ENCODE measurements at places on chromosomes 2 and 18.

- DNase-seq, result no peak
Measured at GRCh38 chr2:113225263-113226259, 51.8 kb downstream of the PSD4 start.

GRCh38 chr2:120586507-120587278, 149.0 kb upstream of the GLI2 start:
- DNase-seq, result no peak

DNA sequence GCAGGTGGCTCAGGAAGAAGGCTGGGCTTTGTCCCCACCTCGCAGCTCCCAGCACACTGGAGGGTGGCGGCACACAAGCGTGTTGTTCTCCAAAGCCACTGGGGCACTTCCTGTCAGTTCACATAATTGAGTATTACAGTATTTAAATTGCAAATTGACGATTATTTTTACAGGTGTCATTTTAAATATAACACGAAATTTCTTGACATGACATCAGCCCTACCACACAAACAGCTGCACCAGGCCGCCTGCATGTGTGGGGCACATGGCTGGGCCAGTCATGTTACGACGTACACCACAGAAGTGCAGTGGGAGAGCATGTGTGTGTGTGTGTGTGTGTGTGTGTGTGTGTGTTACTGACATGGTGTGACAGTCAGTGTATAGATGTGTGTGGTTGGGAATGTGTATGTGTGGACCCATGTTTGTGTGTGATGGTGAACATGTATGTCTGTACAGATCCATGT, 155.6 kb downstream of the TTC32 start:
- DNase-seq, result no peak

GRCh38 chr18:22001912-22002487, 167.4 kb upstream of the GATA6 start:
- DNase-seq, result no peak

DNA sequence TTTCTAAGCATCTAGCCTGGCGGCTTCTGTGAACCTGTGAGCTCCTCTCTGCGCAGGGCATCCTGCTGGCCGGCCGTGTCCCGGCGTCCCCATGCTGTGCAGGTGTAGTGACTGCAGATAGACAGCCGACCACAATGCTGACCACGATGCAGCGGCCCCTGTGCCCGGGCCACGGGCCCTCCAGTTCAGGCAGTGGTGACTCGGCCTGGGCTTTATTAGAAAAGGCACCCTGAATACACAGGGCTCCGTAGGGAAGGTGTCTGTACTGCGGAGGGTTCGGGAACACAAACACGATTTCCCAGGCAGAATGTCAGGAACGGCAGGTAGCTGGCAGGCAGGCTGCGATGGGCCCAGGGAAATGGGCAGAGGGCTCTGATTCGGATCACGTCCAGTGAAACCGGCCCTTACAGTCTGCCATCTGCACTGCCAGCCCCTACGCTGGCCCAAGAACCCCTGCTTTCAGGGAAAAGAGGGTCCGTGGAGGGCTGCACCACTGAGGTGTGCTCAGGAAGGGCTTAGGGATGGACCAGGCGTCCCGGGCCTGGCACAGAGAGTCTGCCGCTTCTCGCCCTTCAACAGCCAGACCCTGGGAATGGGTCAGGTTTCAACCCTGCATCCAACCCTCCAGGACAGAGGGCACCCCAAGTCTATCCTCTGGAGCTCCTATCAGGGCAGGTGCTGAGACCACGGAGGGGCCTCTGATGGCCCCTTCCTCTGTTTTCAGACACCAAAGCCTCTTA, 196.5 kb downstream of the HDAC4 start:
- DNase-seq, result no peak

DNA sequence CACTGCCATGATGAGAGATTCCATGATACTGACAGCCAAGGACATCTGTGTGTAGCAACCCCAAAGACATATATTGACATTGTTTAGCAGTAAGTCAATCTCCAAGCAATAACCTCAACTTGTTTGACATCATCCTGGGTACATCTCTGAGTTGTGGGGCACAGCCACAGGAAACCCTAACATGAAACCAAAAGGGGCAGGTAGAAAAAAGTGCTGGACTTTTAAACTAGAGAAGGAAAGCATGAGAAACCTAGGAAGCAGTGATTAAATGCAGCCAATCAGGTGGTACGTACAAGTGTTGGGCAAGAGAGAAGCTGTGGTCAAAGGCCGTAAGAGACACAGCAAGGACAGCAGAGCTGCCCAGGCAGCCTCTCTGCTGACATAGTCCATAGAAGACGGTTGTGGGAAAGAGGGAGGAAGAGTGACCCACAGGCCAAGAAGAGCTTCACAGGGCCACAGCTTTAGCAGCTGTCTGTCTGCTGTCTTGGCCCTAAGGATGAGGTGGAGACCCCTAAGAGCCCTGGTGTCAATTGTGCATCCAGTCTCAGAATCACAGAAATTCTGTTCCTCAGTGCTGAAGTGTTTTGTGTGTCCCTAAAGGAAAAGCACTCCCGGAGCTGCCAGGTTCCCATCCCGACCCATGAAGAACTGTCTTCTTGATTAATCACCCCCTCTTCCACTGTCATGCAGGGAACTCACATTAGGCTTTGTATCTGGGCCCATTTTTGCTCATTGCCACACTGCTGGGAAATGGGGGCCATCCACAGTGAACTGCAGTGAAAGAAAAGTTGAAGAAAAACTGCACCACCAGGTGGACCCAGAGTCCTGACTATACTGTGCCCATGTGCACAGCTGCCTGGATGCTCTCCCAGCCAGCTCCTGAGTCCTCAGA, 25.4 kb upstream of the CHN1 start:
- DNase-seq, result peak; percentile 17

GRCh38 chr18:7207366-7207915, 23.4 kb upstream of the LRRC30 start:
- DNase-seq, result no peak

DNA sequence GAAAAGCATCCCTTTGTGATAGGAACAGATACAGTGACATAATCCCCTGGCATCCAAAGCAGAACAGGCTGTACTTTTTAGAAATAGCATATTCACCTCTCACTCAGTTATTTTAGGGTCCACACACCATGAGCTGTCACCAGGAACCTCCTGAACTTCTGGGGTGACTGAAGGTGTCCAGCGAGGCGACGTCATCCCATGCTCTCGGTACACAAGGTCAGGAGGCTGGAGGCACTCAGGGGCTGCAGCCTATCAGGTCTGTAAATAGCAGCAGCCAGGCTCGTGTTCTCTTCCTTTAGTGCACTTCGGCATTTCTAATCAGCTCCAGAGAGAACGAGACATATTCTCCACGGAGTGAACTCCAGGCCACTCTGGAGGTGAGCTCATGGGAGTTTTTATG, 98.3 kb downstream of the GATA6 start:
- no peak for DNase-seq

- no peak for DNase-seq
Measured at GRCh38 chr2:70503896-70504295, 49.7 kb downstream of the TGFA start.

DNA sequence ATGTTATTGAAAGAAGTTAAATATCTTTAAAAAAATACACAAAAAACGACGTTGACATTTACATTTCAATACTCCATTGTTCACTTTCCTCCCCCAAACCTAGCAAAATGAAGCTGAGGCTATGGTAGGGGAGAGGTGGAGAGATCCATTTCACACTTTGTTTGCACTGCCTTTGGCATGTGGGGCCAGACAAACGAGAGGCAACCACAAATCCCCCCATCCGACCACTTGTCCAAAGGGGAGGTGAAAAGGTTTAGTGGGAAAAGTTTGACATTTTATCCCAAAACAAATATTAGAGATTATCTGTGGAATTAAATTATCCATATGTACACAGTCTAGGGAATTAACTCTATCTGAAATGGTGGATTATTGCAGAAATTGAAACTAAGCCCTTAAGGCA, 261.7 kb upstream of the FIGN start:
- no peak for DNase-seq

- no peak for DNase-seq
Measured at GRCh38 chr2:43174368-43174916, 52.0 kb downstream of the ZFP36L2 start.

- no peak for DNase-seq
Measured at GRCh38 chr2:212547716-212548454, 9.3 kb upstream of the ERBB4 start.

DNA sequence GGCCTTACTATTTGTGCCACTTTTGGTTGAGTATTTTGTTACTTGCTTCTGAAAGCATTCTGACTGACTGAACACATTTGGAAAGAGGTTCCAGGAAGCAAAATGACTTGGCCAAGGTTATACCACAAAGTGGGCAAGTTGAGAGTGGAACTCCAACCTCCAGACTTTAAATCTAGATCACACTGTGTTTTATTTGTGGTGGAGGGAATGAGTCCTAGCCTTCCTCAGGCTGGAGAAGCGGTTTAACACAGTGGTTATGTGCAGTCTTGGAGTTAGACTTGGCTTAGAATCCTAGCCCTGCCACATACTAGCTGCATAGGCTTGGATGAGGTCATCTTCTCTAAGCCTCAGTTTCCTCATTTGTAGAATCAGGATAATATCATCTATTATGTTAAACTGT, 33.4 kb downstream of the PLEKHM3 start:
- no peak for DNase-seq

- DNase-seq, result no peak
Measured at GRCh38 chr2:222939208-222939856, 78.5 kb downstream of the ACSL3 start.

DNA sequence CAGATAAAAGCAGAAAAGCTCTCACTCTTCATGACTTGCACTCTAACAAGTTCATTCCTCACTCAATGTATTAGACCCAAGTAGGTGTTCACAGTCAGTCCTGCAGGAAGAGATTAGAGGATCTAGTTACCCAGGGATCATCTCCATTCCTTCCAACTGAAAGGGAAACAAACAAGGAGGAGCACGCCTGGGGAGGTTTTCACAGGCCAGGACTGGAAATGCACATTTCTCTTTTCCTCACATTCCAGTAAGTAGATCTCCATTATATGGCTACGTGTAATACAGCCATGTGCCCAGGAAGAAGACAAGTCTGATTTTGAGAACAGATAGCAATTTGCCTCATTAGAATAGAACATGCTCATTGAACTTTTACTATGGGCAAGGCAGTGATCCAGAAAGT, 1132.2 kb upstream of the FAM98A start:
- no peak for DNase-seq

- no peak for DNase-seq
Measured at GRCh38 chr2:168525020-168525419, 68.9 kb downstream of the CERS6 start.

- no peak for DNase-seq
Measured at GRCh38 chr2:27003857-27004256, 28.9 kb upstream of the TMEM214 start.

- DNase-seq, result no peak
Measured at GRCh38 chr18:43531438-43531837, 254.1 kb upstream of the SYT4 start.

- no peak for DNase-seq
Measured at GRCh38 chr2:16774980-16775898, 109.6 kb upstream of the CYRIA start.

DNA sequence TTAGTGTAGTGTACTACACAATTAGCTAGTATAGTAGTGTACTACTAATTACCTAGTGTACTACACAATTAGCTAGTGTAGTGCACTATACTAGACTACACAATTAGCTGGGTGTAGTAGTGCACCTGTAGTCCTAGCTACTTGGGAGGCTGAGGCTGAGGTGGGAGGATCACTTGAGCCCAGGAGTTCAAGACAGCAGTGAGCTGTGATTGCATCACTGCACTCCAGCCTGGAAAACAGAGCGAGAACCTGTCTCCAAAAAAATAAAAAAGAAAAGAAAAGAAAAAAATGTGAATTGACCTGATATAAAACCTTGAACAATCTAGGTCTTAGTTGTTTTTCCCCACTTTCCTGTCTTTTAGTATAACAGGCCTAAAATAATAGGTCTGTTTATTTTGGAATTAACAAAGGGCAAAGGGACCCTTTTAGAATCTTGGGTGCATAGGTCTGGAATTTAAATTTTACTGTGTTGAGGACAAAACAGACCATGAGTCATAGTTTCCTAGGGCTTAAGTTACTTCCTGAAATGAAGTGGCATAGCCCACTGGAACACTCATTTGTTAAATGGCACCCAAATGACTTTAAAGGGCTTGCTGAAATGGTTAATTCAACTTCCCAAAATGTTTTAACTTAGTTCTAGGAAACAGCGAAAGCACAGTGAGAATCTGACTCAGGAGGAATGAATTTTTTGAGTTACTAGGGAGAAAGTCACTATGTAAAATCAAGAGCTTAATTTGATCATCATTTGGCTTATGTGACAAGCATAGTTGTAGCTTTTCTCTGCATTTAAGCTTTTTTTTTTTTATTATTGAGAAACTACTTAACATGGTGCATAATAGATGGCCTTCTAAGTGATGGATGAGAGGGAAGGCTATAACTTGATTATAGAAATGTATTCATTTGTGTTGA, 50.7 kb upstream of the ARL5A start:
- DNase-seq, result no peak

DNA sequence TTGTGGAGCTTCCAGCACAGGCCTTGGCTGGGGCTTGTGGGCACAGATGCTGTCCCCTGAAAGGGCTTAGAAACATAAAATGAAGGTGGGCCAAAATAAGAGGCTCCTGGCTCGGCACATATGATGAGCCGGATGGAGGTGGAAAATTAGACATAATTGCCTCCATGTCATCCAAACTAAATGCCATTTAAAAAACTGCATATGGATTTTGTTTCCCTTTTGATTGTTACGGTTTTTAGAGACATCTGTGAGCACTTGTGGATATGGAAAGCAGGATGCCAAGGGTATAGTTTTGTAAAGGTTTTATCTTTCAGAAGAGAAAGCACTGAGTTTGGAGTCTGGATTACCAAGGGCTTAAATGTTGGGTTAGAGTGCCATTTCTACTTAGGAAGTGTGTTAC, 498.3 kb downstream of the RIT2 start:
- DNase-seq, result no peak

GRCh38 chr2:162210385-162210784, 32.9 kb downstream of the FAP start:
- no peak for DNase-seq

DNA sequence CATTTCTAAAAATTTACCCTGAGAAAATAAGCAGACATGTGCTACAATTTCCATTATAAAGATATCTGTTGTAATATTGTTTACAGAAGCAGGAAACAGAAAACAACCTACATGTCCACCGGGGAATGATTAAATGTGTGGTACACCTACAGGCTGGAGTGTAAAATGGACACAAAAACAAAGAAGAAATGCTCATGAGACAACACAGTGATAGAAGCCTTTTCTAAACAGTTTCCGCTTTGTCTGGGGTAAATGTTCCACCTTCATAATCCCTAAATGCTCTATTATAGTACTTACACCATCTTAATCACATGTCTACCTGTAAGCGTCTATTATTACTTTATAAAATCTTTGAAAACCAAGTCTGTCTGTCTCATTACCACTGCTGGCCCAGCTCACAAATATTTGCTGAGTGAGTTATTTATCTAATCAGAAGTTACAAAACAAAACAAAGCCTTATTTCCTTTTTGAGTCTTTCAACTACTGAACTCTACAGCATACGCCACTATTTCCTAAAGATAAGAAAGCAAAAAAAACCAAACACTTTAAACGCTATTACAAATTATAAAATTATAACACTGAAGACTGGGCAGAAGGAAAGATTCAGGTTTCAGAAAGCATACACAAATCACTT, 95.3 kb downstream of the PIGN start:
- DNase-seq, result no peak

- no peak for DNase-seq
Measured at GRCh38 chr18:35481960-35482366, 15.8 kb downstream of the INO80C start.

GRCh38 chr2:1883476-1883875, 139.2 kb upstream of the PXDN start:
- no peak for DNase-seq

GRCh38 chr18:2173486-2173885, 397.8 kb downstream of the METTL4 start:
- DNase-seq, result no peak

- no peak for DNase-seq
Measured at GRCh38 chr2:232211743-232212686, 166.5 kb upstream of the ALPP start.
